GOT3 (cell line): ENCODE measurements at places on chromosomes 16 and 17.

GRCh38 chr17:4735876-4736651 is 3.6 kb upstream of the ZMYND15 start:
- no peak for DNase-seq

DNA sequence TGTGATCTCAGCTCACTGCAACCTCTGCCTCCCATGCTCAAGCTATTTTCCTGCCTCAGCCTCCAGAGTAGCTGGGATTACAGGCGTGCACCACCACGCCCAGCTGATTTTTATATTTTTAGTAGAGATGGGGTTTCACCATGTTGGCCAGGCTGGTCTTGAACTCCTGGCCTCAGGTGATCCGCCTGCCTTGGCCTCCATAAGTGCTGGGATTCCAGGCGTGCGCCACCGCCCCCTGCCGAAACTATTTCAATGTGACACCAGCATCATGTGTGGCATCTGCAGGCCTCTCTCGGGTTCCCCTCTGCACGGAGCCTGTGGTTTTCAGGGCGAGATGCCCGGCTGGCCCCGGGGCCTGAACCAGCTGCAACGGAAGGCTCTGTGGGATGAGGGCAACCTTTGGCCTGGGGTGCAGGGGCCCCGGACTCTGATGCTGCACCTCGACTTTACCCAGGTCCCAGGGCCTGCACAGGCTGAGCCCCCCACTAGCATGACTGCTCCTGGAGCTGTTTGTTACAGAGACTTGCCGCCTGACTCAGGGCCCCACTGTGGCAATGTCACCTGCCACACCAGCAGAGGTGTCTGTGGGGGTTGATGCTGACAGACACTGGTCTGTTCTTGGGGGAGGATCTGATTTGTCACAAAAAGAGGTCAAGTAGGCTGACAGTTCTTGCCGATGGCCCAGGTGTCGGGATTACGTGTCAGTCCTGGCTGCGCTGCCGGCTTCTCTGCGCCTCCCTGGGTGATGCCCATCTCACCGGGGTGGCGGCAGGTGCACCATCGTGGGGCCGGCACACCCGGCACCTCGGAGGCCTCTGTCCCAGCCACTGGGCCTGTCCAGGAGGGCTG is 8.6 kb upstream of the TEX19 start:
- DNase-seq: no peak

- DNase-seq: peak; percentile 35
Observed at GRCh38 chr16:9008601-9009260, 45.0 kb upstream of the USP7 start.

- DNase-seq: no peak
Observed at GRCh38 chr16:13041646-13042290, 140.4 kb downstream of the SHISA9 start.

GRCh38 chr16:72961863-72962262 is 86.1 kb downstream of the ZFHX3 start:
- DNase-seq: no peak

GRCh38 chr17:37485938-37486570 is 3.6 kb upstream of the DUSP14 start:
- no peak for DNase-seq

DNA sequence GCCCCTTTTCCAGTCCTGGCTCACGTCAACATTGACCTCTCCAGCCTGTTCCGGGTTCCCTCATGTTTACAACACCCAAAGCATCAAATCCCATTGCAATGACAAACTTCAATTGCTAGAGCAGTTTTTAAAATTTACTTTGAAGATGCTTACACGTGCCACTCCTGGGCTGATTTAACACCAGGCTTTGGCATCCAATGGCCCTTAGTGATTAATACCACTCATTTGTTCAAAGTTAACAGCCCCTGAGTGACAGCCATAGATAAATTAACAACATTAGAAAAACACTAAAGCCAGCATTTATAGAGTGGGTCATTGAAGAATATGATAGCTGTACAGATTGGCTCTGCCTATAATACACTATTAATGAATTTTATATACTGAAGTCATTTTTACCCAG is 135.1 kb downstream of the PMP22 start:
- no peak for DNase-seq

DNA sequence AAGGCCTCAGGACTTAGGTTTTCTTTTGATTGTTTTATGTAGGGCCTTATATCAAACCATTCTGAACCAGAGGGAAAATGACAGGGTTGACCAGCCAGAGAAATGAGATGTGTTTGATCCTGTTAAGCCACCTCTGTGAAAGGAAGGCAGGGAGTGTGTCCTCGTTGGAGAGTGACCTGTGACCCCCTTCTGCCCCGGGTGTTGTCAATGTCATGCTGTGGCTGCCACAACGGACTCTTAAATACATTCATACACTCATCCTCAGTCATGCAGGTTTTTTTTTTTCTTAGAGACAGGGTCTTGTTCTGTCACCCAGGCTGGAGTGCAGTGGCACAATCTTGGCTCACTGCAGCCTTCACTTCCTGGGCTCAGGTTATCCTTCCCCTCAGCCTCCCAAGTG is 6.1 kb downstream of the MYCBPAP start:
- DNase-seq: no peak

DNA sequence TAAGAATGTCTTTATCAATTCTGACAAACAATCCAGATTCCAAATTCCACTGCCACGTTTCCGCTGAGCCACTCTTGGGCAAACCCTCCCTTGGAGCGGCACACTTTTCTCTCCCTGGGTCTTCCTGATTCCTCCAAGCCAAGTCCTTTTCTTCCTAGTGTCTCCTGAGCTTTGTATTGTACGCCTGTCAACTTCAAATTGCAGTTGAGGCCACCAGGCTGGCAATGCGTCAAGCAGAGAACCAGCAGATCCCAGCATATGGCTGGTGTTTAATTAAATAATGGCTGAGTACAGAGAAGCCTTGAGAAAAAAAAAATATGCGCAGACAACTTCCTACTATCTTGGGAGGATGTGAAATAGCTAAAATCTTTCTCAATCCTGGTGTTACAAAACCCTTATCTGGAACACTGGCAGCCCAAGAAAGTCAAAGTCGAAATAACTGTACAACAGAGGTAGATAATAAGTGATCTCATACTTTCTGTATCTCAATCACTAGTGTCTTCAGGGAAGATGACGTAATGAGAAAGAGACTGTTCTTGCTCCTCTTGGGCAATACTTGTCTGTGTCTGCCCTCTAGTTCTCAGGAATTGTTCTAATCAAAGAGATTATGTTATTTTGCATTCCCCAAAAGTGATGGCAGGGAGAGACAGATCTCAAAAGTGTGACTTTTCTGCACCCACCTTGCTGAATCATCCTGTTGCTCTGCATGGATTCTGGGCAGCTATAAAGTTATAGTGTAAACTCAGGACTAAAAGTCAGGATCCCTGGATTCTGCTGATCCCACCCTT is 15.0 kb downstream of the SMIM36 start:
- DNase-seq: no peak

DNA sequence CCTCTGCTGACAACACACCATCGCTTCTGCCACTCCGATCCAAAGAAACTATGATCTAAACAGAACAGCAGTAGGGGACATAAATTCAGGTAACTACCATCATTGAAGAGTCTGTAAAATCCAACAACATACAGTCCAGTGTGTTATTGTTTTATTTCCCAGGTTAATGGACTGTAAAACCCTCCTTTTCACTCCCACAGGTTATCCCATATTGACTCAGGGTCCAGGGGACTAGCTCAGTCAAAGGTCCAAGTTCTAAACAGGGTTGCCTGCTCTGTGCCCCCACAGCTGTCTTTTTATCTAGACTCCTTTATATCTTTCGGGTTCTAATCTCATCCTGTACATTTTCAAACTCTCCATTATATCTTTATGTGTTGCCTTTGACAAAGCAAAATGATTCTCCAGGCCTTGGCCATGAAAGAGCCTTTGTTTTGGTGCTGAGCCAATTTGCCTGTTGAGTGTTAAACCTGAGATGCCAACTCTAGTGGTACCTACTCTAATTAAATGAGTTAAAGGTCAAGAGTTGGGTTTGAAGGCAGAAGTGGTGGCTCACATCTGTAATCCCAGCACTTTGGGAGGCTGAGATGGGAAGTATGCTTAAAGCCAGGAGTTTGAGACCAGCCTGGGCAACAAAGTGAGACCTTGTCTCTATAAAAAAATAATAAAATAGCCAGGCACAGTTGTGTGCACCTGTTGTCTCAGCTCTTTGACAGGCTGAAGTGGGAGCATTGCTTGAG is 80.5 kb downstream of the SNX11 start:
- DNase-seq: no peak

DNA sequence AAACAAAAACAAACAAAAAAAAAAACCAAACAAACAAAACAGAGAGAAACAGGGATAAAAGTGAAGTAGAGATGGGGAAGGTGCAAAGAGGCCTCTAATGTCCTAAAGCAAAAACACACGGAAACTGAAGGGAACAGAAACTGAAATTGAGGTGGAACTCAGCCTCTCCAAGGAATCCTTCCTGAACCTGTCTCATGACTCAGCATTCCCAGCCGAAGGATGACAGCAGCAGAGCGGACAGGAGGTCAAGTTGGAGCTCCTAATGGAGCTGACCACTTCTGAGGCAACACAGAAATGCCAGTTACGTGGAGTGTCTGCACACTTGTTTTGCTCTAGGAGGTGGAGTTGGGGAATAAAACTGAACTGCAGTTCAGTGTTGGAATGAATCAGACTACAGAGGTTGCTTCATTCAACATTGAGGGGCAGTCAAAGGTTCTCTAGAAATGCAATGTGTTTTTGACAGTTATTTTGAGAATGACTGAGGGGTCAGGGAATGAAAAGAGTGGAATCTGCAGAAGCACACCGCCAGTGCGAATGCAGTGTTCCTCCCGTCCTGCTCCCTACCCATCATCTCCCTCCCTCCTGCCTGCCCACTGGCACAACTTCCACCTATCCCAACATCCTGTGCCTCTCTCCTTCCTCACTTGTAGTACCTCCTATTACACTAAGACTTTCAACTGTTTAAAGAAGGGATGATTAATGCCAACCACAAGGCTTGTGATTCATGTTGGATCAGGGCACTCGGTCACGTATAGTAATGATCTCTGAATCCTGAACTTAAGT is 6.3 kb downstream of the UBE2O start:
- no peak for DNase-seq

DNA sequence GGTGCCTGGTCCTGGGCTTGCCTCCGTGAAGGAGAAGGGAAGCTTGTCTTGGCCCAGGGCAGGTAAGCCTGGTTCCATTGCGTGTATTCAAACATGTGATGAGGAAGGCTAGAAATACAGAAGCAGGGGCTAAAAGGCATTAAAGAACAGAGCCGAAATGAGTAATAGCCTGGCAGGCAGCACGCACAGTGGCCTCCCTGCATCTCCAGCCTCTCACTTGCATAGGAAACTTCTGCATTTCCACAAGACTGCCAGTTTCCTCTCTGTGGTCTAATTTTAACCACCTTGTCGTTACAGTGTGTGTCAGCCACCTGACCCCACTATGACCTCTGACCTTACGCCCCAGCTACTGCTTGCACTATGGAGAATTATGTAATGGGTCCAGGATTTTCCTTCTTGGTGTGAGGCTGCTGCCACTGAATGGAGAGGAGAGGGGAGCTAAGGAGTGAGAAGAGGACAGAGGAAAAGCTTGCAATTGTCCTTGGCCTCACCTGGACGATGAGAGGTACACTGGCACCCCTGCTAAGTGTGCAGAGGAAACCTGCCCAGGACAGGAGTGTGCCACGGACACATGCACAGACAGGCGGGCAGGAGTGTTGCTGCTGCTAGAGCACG is 32.8 kb downstream of the HIC1 start:
- DNase-seq: no peak

GRCh38 chr17:41652461-41652970 is 28.1 kb upstream of the KRT17 start:
- no peak for DNase-seq

- DNase-seq: no peak
Observed at GRCh38 chr17:39607851-39608130, at the start of gene NEUROD2. Gene NEUROD2 (minus strand): TSS chr17:39607920. CDS start chr17:39606599, 1,321 bp downstream.

DNA sequence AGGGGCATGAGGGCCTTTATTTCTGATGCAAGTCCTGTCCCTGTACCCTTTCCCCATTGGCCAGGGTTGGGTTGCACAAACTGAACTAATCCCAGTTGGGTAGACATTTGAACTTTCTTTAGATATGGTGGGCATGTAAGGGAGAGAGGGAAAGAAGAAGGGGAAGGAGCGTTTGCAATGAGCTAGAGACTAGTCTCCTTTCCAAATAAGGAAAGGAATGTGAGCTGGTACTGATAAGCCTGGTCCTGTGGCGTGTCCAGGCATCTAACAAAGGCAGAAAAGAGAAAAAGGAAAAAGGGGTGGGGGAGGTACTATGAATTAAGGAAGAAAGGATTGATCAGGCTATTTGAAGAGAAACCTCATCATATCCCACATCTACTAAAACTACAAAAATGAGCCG is 20.3 kb downstream of the CHMP6 start:
- no peak for DNase-seq

GRCh38 chr16:84294117-84294516 is 561 bp upstream of the WFDC1 start:
- DNase-seq: no peak

DNA sequence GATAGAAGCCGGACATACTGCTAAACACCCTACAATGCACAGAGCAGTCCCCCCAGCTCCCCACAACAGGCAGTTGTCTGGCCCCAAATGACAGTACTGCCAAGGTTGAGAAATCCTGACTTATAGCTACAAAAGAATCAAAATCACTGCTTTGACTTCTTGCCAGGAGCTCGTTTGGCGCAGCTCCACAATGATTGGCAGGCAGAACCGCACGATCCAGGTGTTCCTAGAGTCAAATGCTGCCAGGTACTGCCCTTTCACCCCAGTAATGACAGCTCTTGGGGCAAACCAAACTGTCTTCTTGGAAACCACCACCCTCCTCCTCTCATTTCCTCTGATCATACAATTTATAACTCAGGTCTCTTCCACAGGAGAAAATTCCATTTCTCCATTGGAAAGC is 2.2 kb upstream of the TMC5 start:
- DNase-seq: no peak

DNA sequence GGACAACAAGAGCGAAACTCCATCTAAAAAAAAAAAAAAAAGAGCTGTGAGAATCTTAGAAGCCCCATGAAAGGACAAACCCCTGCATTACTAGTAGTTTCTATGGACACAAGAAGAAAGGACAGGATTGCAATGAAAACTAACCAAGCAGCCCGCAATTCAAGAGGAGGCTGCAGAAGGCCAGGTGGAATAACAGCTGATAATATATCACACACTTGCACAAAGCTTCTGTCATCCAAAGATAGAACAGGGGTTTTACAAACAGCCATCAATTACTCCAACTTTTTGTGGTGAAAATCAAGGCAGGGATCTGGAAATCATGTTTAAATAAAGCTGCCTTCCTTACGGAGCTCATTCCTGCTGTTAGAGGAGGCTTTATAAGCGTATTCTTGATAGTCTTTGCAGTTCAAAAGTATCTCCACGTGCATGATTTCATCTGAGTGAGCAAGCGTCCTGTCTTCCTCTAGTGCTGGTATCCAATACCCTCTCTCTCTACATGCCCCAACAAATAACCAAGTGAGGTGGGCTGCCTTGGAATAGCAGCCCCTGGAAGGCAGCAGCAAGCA is 23.1 kb upstream of the TMEM94 start:
- no peak for DNase-seq

- DNase-seq: no peak
Observed at GRCh38 chr16:88402551-88403240, 19.9 kb downstream of the ZNF469 start.
